ENCODE measurements at places on chromosomes 6 and 20.

- no peak for DNase-seq
These were observed 27.8 kb upstream of the F13A1 start for GRCh38 chr6:6348256-6348655.

DNA sequence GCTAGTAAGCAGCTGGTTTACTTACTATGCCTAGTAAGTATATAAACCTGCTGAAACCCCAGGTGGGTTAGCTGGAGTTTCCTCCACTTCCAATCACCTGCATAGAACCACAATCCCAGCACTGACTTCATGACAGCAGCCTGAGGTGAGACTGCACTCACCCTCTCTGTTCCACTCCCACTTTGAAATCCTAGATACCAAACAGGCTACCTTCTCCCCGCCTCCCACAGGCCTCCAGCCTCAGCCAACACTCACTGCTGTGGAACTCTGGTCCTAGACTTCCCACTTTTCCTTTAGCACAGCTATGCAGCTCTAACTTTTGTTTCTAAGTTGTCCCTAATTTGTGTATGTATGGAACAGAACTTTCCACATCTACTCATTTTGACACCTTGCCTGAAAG lies 149.7 kb upstream of the ARID1B start:
- DNase-seq, result no peak

- DNase-seq, result no peak
These were observed 38.7 kb upstream of the CHMP4B start for GRCh38 chr20:33772439-33772838.

- DNase-seq, result no peak
These were observed 112.0 kb upstream of the PDE10A start for GRCh38 chr6:165774903-165775601.

All from stimulated activated naive B cell treated with anti-CD40 and anti-IgM and Interleukin-4, amounts not matched to agents 10 μg/mL and 1 μg/mL and 100 μg/mL, for 72 hours (primary cell).